AG20443 (cell line): ENCODE measurements at places on chromosomes 5 and 9.

GRCh38 chr9:110745676-110746075, 77.1 kb downstream of the MUSK start:
- DNase-seq: no peak

GRCh38 chr5:92560698-92561401, 1020.2 kb downstream of the NR2F1-AS1 start:
- peak; percentile 51 for DNase-seq

DNA sequence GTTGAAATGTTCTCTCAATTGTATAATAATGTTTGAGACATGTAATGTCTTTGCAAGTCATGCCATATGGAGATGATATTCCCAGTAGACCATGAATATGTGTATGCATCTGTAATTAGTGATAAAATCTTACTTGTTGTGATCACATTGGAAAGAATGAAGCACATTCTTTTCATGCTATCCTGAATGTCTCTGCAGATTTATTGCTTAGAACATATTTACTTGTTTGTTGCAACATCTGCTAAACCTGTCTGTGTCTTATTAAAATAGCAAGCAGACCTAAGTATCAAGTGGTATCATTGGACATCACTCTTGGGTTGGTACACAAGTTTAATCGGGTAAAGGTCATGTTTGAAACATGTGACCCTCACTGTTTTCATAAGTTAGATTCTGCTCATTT, 265.5 kb upstream of the CD180 start:
- no peak for DNase-seq

DNA sequence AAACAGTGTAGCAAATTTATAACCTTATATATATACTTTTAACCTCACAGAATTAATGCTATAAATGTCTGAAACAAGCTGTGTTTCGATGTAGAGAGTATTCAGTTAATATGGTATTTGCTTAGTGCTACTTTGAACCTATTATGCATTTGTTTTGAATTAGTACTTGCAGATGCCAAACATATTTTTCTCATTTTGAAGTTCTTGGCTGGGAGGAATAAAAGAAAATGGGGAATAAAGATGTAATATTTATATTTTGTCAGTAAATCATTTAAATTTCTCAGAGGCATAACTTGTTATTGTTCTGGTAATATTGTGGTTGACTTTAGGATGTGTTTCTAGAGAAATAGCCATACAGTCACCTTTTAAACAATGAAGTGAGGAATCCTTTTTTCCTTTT, 175.9 kb upstream of the IZUMO3 start:
- no peak for DNase-seq

- no peak for DNase-seq
Measured at GRCh38 chr5:120843390-120843980, 379.4 kb downstream of the PRR16 start.

- DNase-seq: no peak
Measured at GRCh38 chr5:155394727-155395126, 381.2 kb downstream of the KIF4B start.

DNA sequence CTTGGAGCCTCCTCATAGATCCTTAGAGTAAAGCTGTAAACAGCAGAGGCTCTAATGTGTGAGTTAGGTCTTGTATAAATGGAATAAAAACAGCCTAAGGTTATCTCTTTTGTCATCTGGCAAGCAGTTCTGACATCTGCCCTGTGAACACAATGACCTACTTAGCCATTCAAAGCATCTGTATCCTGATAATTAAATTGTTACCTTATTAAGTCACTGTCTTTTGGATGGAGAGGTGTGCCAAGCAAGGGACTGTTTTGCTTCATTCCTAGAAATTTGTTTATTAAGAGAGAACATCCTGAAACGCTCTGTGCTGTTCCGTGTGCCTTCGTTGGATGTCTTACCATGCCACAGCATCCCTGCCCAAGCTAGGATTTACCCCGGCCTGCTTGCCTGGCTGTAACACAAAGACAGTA, 1.5 kb downstream of the LSM11 start:
- DNase-seq: no peak

GRCh38 chr5:157518963-157519362, 56.6 kb downstream of the ADAM19 start:
- no peak for DNase-seq

GRCh38 chr5:73606206-73606753, 19.7 kb upstream of the ARHGEF28 start:
- DNase-seq: no peak

DNA sequence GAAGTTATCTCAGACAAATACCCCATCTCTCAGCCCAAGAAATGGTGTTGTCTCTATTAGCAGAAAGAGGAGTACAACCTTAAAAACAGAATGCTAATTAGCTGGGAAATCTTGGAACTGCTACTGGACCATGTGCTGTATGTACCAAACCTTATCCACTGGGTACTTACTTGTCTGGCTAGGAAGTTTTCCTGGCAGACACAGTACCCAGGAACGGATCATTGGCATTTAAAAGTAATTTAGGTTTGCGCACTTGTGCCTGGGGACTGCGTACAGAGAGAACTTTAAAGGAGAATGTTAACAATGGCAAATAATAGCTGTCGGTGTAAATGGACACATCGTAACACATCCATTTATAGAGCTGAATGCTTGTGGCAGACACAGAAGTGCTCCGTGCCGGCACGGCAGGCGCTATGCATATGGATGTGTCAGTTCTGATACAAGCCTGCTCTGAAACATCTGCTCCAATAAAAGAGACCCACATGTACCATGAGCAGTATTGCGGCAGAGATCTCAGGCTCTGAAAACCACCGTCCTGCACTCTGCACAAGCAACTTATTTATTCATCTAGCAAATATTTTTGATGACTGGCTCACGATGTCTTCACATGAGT, 290.6 kb upstream of the PANK3 start:
- DNase-seq: no peak

GRCh38 chr9:124347968-124348358, 67.3 kb downstream of the PSMB7 start:
- no peak for DNase-seq

DNA sequence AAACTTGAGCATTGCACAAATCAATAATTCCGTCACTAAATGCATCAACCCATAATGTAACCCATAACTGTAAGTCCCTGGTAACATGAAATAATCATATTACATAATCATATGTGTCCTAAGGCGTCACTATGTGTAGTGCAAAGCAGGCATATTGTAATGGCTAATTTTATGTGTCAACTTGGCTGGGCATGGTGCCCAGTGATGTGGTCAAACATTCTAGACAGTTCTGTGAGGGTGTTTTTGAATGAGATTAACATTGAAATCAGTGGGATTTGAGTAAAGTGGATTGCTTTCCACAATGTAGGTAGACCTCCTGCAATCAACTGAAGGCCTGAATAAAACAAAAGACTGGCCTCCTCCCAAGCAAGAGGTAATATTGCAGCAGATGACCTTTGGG, 794.4 kb upstream of the ACO1 start:
- DNase-seq: no peak

GRCh38 chr5:38892363-38892762, 46.6 kb downstream of the OSMR start:
- no peak for DNase-seq

DNA sequence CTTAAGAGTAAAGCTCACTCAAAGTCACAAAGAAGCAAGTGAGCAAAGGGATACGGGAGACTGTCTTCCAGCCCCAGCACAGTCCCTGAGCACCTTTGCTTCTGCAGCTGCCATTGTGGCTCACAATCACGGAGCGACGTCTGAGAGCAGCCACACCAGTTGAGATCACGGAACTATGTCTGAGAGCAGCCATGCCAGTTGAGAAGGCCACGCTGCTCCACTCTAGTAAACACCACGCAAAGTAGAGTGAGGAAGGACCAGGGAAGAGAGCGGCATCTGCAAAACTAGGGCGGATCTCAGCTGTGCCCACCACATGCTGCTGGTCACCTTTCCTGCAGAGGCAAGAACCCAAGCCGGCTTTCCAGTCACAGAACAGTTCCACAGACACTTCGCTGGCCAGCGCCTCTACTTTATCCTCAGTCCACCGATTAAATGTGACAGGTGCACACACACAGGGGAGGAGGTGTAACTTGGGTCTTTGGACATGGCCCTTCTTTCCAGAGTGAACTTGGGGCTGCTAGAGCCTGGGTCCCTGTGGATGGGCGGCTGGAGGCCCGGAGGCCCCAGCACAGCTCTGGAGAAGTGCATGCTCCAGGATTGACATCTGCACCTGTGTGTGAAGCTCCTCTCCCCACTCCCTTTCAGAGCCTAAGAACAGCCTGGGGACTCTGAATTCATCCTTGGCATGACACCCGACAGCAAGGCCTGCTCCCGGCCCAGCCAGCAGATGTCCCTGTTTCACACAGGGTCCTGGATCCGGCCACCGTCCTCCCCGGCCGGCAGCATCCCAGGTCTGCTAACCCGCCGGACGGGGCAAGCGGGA, 324.9 kb upstream of the IRX4 start:
- DNase-seq: no peak

- peak; percentile 48 for DNase-seq
Measured at GRCh38 chr9:26975728-26976707, 19.8 kb downstream of the IFT74 start.

DNA sequence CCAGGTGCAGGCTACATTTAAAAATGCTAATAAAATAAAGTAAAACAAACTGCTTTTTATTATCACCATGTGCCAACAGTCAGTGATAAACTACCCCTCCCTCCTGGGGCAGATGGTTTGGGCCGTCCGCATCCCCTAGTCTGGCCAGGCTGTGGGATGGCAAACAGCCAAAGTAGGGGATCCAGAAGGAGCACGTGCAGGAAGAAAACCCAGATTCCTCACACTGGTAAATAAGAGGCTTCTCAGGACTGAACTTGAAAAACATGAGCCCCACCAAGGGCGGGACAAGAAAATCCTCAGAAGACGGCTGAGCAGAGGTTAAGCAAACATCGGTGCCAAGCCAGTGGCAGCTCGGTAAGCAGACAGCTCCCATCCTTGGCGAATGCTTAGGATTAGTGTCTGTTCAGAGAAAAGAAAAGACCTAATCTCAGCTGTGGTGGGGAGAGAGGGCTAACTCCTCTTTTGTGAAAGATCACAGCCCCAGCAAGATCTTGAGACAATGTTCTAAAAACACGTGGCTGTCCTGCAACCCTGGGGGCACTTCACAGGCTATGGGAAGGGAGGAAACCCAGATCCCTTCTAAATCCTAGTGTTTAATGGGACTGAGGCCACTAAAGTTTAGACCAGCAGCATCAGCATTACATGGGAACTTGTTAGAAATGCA, 46.5 kb upstream of the GDNF start:
- no peak for DNase-seq

DNA sequence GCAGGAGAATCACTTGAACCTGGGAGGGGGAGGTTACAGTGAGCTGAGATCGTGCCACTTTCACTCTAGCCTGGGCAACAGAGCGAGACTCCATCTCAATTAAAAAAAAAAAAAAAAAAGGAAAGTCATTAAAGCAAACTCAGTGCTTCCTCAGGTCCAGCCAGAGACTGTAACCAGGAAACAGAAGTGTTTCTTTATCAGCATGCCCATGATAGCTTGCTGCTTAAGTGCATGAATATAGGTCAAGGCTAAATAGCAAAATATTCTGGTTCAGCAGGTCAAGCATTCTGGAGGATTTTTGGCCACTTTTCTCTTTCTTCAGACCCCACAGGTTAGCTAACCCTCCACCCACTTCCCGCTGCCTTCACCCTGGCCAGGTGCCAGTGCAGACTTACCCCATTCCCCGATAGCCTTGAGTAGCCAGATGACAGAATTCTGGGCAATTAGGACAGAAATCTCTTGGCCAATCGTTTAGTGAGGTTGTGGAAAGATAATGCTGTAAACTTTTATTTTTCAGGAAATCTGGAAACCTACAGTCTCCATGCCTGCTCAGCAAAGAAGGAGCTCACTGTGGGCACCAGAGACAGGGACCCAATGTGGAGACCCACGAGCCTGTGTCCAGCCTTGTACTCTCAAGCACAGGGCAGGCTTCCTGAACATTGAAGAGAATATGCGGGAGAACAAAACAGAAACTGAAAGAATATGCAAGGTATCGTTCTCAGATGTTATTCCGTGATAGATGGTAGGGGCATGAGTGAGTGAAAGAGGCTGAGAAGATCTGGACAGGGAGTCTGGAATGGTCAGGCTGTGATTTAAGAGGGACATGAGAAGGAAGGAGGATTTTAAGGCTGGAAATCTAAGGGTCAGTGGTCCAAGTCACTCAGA, 4.2 kb upstream of the UGT3A2 start:
- DNase-seq: no peak

DNA sequence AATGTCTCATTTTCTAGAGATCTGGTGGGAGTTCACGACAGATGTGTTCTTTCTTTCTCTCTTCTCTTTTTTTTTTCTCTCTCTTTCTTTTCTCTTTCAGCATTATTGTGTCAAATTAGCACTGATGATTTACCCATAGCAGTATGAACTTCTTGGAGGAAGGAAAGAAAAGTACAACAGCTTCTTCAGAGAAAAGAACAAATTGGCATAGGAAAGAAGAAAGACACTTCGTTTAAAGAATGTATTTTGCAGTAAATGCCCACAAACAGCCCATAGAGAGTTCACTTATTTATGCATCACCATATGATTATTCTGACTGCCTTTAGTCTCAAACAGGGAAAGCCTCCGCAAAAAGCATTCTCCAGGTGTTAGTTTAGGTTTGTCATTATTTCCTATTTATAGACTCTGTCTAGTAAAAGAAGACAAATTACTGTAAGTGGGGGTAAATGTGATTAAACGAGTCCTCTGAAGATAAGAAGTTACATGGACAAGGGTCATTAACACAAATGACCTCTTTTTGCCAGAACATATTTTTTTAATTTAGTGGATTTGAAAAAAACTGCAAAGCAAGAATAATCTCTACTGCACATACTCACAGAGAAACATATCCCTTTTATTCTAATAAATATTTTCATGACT, 68.0 kb downstream of the POU5F2 start:
- no peak for DNase-seq

DNA sequence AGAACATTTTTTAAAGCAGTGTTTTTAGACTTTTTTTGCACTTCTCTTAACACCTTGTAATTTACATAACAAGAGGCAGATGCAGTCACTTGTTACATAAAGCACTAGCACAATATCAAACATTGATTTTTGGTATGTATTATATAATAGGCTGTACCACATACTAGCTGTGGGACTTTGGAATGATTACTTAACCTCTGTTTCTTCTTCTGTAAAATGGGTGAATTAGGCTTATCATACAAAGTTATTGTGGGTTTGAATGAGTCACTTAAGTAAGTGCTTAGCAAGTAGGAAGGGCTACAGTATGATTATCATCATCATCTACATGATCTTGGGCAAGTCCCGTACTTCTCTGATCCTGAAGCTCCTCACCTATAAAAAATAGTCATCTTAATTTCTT, 2.1 kb downstream of the FAM81B start:
- no peak for DNase-seq

DNA sequence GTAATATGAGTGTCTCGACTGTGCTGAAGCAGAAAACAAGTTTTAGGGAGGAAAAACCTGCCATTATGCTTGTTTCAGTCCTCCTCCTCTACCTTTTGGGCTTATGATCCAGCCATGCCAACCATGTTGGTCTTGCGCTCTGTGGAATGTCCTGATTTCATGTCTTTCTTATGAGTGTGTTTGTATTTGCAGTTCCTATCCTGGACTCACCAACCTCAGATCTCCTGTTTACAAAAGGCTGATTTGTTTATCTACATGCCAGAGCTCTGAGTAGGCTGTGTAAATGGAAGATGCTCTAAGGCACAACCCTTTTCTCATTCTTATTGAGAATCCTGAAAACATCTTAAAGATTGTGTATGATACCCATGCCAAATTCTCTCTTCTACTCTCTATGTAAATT, 138.6 kb downstream of the ARHGEF28 start:
- peak; percentile 43 for DNase-seq

- no peak for DNase-seq
Measured at GRCh38 chr9:131191857-131192256, 66.5 kb downstream of the NUP214 start.
